NCI-H82 (cell line): ENCODE measurements at places on chromosomes 12 and 14.
A peak's percentile ranks its signal among the peaks of the same experiment; 100 is the strongest.

- no peak for DNase-seq
Measured at GRCh38 chr12:75487308-75487707, 6.8 kb downstream of the GLIPR1 start.

GRCh38 chr14:70803321-70804310 lies 5.7 kb downstream of the MAP3K9 start:
- no peak for DNase-seq

DNA sequence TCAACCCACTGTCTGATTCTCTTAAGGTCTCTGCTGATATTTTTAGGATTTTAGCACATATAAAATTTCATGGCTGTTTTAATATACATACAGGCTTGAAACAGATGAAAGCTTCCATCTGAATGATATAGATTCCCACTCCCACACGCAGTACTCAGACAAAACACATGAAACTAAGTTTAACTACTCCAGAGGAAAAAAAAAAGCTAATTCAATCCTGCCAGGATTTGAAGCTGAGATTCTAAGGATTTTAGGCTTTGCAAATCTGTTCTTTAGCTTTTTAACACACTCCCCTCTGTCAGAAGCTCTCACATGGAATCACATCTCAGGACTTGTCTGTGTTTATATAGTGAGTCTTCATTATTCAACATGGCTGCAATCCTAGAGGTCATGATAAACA lies 217.3 kb downstream of the BCAT1 start:
- no peak for DNase-seq

DNA sequence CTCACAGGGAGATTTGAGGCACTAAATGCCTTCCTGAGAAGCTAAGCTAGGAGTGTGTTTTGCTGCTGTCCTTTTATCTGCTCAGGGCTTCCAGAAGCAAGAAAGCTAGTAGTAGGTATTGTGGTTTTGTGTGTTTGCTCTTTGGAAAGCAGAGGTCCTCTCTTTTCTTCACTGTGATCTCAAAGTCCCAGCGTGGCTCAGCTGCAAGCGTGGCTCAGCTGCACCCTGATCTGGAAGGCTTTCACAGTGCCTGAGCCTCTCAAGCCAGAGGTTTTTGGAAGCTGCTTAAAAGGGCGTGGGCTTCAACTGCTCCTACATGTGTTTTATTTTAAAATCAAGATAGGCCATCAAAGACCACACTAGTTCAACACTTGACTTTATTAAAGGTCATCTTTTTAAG lies 337.4 kb upstream of the RGS6 start:
- peak; percentile 64 for DNase-seq

GRCh38 chr14:77200406-77200985 lies 18.9 kb downstream of the TMEM63C start:
- DNase-seq = peak; percentile 65
